A549 (cell line): ENCODE measurements at places on chromosomes 4 and X. TPM values are rescaled to one million over a fixed set of nuclear protein-coding genes. Genes with fewer than 3 reads are reported as not detected.

- DNase-seq: no peak
These were observed 76.9 kb upstream of the AFAP1 start for GRCh38 chr4:8016527-8016926.

GRCh38 chr4:182155806-182156205 lies 87.4 kb upstream of the TENM3 start:
- no peak for DNase-seq

Gene NUDT10
- 0.16 to 0.26 TPM (median 0.16 TPM) in 3 replicates for polyA plus RNA-seq

- DNase-seq: no peak
These were observed 85.2 kb upstream of the DCLK2 start for GRCh38 chr4:149993030-149993429.

GRCh38 chr4:16294455-16294854 lies 68.2 kb upstream of the TAPT1 start:
- no peak for DNase-seq

DNA sequence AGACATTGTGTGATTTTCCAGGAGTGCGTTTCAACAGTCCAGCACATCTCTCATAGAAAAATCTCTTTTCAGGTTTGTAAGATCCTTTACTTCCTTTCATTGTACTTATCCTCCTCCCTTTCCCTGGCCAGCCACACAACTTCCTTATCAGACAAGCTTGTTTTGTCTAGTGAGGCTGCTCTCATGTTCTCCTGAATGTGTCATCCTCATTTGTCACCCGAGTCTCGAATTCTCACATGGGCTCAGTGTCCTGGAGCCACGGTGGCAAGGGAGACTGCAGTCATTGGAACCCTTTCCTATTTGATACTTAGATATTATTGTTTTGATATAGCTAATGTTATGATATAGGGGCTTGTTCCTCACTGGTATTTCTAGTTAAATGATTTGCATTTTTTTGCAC lies 16.9 kb downstream of the SYNPO2 start:
- DNase-seq: no peak

Gene ADGRL3
- polyA plus RNA-seq: 0.01 to 0.05 TPM (median 0.05 TPM) in 3 replicates

DNA sequence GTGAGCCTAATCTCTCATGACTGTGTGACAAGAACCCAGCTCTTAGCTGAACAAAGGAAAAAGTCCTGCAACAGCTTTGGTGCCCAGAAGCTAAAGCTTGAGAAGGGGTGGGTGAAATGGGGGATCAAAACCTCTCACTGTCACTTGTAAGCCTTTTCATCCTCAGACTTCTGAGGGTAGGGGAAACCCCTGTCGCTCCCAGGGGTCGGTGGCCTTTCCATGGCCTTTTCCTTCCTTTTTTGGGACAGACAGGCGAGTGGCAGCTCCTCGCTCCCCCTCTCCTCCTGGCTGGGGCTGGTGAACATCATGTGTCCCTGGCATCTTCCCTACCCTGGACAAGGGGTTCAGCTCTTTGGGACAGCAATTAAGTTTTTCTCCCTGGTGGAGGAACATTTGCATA lies 78.2 kb downstream of the FAM47A start:
- no peak for DNase-seq

Gene ZNF185
- polyA plus RNA-seq: 4.9 to 5.2 TPM (median 5.0 TPM) in 3 replicates

Gene TSPAN6
- polyA plus RNA-seq: 41.1 to 51.7 TPM (median 46.0 TPM) in 3 replicates

Gene BEX5
- polyA plus RNA-seq: not detected in 3 replicates

Gene TIGD2
- 6.6 to 7.5 TPM (median 7.2 TPM) in 3 replicates for polyA plus RNA-seq

GRCh38 chr4:159343116-159343515 lies 240.2 kb downstream of the RAPGEF2 start:
- DNase-seq: no peak

Gene TCEAL5
- not detected in 3 replicates for polyA plus RNA-seq

Gene ADH1C
- not detected in 3 replicates for polyA plus RNA-seq

Gene PRSS12
- 0.28 to 0.45 TPM (median 0.36 TPM) in 3 replicates for polyA plus RNA-seq

GRCh38 chrX:136750364-136750763 lies 30.4 kb downstream of the ARHGEF6 start:
- no peak for DNase-seq

DNA sequence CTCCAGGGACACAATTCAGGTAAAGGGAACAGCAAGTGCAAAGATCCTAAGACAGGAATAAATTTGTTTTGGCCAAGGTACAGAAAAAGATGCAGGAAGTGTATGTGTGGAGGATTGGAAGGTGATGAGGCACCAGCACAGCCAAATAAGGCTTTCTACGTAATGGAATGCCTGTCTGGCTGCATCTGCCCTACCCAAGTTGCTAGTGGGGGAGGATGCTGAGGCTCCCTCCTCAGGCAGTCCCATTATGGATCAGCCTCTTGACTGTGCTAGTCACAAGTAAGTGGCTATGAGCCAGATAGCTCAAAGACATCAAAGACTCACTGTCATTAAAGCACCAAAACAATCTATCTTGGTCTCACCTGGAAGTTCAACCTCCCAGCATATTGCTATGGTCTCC lies 300.9 kb upstream of the FAT4 start:
- peak; percentile 2 for DNase-seq

- no peak for DNase-seq
These were observed 577.9 kb upstream of the ZFP42 start for GRCh38 chr4:187417721-187418120.

DNA sequence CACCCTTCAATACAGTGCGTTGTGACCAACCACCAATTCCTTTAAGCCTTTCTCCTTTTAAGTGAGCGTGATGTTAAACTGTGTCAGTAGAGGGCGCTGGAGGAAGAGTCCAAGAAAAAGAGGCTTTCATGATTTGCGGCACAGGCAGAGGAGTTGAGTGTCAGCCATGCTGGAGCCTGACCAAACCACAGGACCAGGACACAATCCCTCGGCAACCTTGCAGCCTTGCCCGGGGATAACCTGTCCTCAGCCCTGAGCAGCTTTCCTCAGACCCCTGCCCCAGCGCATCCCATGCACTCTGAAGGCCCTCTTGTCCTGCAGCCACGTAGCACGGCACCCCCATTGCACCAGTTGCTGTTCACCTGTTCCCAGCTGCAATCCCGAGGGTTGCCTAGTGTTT lies 53.5 kb upstream of the SMIM31 start:
- DNase-seq: peak; percentile 41

Gene MAGED4
- polyA plus RNA-seq: 11.6 to 14.9 TPM (median 11.7 TPM) in 3 replicates

Gene TECRL
- not detected in 3 replicates for polyA plus RNA-seq

Gene PPEF1
- 1.0 to 1.1 TPM (median 1.0 TPM) in 3 replicates for polyA plus RNA-seq

DNA sequence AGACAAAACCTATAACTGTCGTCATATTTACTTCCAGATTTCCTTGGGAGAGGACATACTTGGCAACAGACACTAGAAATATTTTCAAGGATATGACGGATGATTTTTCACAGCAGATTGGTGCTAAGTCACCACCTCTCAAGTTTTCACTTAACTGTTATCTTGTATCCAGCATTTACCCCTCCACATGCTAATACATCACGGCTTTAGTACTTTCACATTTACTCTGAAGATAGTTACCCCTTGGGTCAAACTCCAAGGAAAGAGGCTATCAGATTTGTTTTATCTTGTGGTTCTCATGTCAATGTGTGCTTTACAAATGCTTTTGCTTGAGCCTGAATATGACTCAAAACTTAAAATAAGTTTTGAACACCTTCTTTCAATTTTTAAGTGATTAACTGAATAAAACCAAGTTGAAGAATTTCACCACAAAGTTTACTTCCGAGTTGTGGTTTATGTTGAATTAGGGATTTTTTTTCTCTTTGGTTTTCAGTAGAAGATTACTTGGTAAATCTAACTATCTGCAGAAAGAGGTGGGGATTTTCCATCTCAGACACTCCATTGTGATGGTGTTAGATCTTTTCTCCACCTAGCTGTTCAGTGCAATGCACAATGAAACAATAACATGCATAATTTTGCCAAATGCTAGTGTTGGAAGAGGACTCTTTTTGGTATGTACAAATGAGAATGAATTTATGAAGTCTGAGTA lies 75.4 kb upstream of the FAT1 start:
- DNase-seq: no peak

DNA sequence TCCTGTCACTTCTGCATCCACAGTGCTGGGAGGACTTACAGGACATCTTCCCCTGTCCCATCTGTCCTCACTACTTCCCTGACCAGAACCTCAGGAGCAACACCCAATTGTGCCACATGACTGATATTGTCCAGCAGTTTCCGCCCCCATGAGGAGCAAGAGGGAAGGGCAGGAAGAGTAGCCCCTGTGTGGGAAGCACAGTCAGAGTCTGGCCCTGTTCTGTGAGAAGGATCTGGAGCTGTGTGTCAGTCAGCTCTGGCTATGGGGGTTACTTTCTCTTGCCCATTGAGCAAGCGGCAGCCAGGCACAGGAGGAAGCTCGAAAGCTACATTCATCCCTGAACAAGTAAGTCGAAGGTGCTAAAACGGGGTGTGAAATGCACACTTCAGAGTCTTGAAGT lies 14.8 kb upstream of the TRIM60 start:
- DNase-seq: peak; percentile 1

Gene SPP1
- polyA plus RNA-seq: 176 to 226 TPM (median 198 TPM) in 3 replicates

Gene ODAPH
- polyA plus RNA-seq: 0.06 to 0.57 TPM (median 0.34 TPM) in 3 replicates

Gene HPGDS
- not detected in 3 replicates for polyA plus RNA-seq
